ENCODE measurements at places on chromosomes 6 and 20.

DNA sequence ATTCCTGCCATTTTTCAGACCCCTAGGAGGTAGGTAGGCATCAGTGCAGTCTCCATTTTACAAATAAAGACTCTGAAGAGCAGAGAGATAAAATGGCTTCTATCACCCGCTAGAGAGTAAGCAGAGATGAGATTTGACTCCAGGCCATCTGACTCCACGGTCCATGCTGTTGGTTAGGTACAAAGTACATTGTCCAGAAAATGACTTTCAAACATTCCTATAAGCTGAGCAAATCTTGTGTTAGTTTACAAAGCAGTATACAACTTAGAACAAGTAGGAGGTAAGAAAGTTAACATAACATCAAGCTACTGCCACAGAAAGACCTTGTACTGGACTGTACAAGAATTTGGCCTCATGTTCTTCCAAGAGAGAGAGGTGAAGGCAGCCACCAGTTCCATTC, 14.9 kb downstream of the BTN1A1 start:
- no peak for DNase-seq

GRCh38 chr6:94350833-94351232, 931.5 kb upstream of the EPHA7 start:
- DNase-seq = no peak

DNA sequence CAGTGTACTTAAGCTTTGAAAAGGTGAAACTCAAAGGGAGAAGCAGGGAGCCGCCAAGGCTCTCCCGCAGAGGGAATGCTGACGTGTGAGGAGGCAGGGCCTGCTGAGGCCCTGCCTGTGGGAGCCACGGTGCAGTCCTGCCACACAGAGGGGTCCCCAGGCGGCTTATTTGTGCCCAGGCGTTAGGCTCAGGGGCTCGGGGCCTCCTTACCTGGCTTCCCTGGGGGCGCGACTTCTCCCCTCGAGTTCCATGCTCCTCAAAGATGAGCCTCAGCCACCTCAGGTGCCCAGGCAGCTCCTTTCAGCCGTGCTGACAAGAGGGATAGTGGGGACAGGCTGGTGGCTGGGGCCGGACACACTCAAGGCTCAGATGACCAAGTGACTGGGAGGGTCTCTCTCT, 2.2 kb upstream of the KIF25 start:
- no peak for DNase-seq

DNA sequence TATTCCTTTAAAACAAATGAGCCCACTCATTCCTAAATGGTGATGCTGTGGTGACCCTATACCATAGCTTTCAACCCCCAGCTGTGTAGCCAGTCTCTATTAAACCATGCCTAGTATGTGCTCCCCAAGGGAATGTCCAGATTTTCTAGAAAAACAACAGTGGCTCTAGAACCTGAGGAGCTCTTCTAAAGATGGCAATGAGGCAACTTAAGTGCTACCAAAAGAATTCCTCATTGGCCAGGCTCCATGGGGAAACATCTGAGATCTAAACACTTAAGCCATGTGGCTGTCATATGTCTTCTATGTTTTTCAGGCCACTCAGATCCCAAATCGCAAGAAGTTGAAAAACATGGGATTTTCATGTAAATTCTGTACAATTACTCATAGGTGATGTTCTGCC, 191.0 kb downstream of the TPBG start:
- no peak for DNase-seq

- peak; percentile 61 for DNase-seq
Observed at GRCh38 chr6:90194371-90194841, 102.2 kb downstream of the BACH2 start.

DNA sequence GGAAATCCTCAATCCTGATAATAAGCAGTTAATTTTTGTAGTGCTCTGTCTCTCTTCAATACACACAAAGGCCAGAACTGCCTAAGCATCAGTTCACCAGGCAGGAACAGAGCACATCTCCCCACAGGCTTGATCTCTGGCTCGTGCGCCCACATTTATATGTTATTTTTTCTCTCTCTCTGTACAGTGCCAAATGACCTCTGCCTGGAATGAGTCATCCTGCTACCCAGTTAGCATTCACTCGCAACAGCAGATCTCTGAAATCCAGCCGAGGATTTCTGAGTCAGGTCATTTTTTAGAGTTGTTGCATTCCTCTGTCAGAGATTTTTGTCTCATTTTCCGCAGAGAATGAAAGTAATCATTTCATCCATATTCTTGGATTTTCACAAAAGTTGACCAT, 107.1 kb downstream of the COL12A1 start:
- DNase-seq = peak; percentile 91

GRCh38 chr20:47741669-47742608, 43.3 kb downstream of the SULF2 start:
- DNase-seq = no peak

Data from AG08395 (cell line).